ENCODE measurements at places on chromosomes 16 and 17. TPM values are rescaled to one million over a fixed set of nuclear protein-coding genes. Genes with fewer than 3 reads are reported as not detected.

Gene ENPP7
- total RNA-seq: not detected

DNA sequence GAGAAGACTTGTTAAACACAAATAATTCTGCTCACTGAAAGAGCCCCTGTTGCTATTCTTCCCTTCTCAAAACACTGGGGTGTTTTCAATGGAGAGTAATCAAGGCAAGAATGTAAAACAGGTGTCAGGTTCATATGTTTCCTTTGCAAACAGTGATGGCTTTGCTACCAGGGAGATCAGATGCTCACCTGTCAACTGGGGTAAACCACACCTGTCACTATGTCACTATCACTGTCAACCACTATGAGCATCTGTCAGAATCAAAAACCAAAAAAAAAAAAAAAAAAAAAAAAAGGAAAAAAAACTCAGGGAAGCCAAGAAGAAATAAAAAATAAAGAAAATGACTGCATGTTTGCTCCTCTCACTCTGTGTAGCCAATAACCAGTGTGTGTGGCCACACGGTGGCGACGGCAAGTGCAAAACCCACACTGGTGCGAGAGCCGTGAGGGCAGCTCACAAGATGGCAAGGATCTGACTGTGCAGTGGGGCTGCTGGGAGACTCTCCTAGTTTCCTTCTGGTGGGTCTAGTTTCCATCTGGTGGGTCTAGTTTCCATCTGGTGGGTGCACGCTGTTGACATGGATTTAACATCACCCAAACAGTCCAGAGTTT, 22.7 kb downstream of the USP22 start:
- no peaks in the 10 kb centered on the region for H3K27me3 ChIP-seq
- peaks cover 30% of the 10 kb centered on the region for H3K4me1 ChIP-seq
- peaks cover 63% of the 10 kb centered on the region for H3K36me3 ChIP-seq
- no peak overlapping the region for H3K4me3 ChIP-seq
- no peak overlapping the region for H3K27ac ChIP-seq

DNA sequence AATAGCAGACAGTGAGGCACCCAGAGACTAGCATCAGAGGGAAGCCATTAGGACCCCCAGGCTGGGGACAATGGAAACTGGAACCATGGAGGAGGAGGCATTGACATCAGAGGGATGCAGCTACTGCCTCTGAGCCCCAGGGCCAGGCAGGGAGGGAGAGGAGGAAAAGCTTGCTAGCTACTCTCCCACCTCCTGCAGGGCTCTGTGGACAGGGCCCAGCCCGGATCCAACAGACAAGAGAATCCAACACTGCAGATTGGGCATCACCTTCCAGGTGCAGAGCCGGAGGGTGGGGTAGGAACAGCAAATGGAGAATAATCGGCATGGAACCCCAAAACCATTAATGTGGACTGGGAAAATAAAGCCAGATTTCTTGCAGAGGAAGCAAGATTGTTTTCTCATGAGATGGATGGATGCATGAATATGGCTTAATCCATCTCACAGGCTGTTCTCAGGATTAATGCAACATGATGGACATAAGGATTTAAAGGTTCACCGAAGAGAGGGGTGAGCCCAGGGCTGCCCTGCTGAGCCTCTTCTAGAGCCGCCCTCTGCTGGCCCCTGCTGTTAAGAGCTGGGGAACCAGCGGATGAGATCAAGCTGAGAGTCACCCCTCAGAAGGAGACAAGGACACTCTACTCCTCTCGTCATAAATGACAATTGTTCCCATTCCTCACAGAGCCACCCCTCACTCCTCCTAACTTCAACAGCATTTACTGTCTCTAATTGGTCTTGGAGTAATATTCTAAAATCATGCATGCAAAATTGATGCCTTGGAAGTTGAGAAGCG, 48.8 kb downstream of the DNAH3 start:
- H3K4me1 ChIP-seq: no peaks in the 10 kb centered on the region
- H3K36me3 ChIP-seq: no peaks in the 10 kb centered on the region
- H3K4me3 ChIP-seq: no peak overlapping the region
- DNase-seq: peak; percentile 25

GRCh38 chr17:81508639-81509206, 3.9 kb downstream of the ACTG1 start:
- H3K36me3 ChIP-seq: peaks cover 39% of the 10 kb centered on the region
- peak overlapping the region; percentile 96 for H3K4me3 ChIP-seq
- DNase-seq: no peak
- peak overlapping the region; percentile 93 for H3K27ac ChIP-seq
- peaks cover 16% of the 10 kb centered on the region for H3K4me1 ChIP-seq

DNA sequence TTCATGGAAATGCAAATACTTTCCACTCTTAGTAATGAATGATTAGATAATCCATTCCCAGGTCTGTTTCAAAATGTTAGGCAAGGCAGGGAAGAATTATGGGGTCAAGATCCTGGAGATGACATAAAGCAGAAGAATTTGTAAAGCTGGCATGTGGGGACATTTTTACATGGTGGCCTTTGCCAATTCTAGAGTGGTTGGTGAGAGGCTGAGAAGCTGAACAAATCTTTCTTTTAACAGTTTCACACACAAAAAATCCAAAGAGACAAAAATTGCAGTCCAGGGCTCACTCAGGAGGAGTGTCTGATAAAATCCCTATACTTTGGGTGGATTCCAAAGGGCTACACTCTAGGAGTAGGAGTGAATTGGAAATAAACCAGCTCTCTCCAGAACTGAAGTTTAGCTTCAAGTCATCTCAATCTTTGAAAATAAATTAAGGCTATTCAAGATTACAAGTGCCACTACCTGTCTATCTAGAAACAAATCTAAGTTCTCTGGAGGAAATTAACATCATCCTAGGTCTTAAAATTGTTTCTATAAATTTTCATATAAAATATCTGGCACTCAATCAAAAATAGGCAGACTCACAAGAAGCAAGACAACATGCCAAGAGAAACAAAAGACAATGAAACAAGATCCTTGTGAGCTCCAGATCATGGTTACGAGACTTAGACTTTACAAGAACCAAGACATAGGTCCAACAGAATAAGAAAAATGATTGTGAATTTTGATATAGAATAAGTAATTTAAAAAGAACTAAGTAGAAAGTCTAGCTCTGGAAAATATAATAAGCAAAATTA, 113.0 kb upstream of the AXIN2 start:
- H3K36me3 ChIP-seq: no peaks in the 10 kb centered on the region
- H3K4me3 ChIP-seq: no peak overlapping the region
- DNase-seq: no peak
- no peak overlapping the region for H3K27ac ChIP-seq
- no peaks in the 10 kb centered on the region for H3K27me3 ChIP-seq

- peaks cover 2% of the 10 kb centered on the region for H3K27me3 ChIP-seq
- DNase-seq: peak; percentile 68
- no peaks in the 10 kb centered on the region for H3K36me3 ChIP-seq
- H3K27ac ChIP-seq: no peak within 1 kb of the TSS
Measured at GRCh38 chr17:75587675-75588595, at the start of gene MYO15B. Gene MYO15B, plus strand, starts transcription at chr17:75587800. Its CDS starts 258 bp downstream, at chr17:75588058.

Gene PNMT
- not detected for total RNA-seq

GRCh38 chr16:5615868-5616642, 518.5 kb upstream of the EEF2KMT start:
- peak; percentile 43 for DNase-seq
- H3K4me1 ChIP-seq: peaks cover 3% of the 10 kb centered on the region
- no peaks in the 10 kb centered on the region for H3K36me3 ChIP-seq
- no peak overlapping the region for H3K27ac ChIP-seq
- peaks cover 14% of the 10 kb centered on the region for H3K27me3 ChIP-seq

- no peaks in the 10 kb centered on the region for H3K27me3 ChIP-seq
- no peaks in the 10 kb centered on the region for H3K4me1 ChIP-seq
- no peak overlapping the region for H3K4me3 ChIP-seq
- peaks cover 14% of the 10 kb centered on the region for H3K36me3 ChIP-seq
- DNase-seq: no peak
- H3K27ac ChIP-seq: no peak overlapping the region
Measured at GRCh38 chr16:78154729-78155461, 55.4 kb downstream of the WWOX start.

Gene PRAC1
- total RNA-seq: not detected

GRCh38 chr16:82763371-82763770, 136.6 kb downstream of the CDH13 start:
- no peaks in the 10 kb centered on the region for H3K36me3 ChIP-seq
- H3K27ac ChIP-seq: no peak overlapping the region
- peaks cover 11% of the 10 kb centered on the region for H3K4me1 ChIP-seq
- peaks cover 7% of the 10 kb centered on the region for H3K27me3 ChIP-seq
- no peak overlapping the region for H3K4me3 ChIP-seq

Gene PIMREG
- total RNA-seq: 19.0 TPM

GRCh38 chr16:75127713-75128415, 11.3 kb upstream of the LDHD start:
- no peaks in the 10 kb centered on the region for H3K27me3 ChIP-seq
- peaks cover 10% of the 10 kb centered on the region for H3K4me1 ChIP-seq
- H3K36me3 ChIP-seq: no peaks in the 10 kb centered on the region
- H3K27ac ChIP-seq: no peak overlapping the region
- no peak overlapping the region for H3K4me3 ChIP-seq

- H3K27me3 ChIP-seq: peaks cover 7% of the 10 kb centered on the region
- no peak for DNase-seq
- no peaks in the 10 kb centered on the region for H3K36me3 ChIP-seq
- no peak overlapping the region for H3K27ac ChIP-seq
- no peak overlapping the region for H3K4me3 ChIP-seq
Measured at GRCh38 chr17:13055131-13055530, 37.3 kb upstream of the ELAC2 start.

DNA sequence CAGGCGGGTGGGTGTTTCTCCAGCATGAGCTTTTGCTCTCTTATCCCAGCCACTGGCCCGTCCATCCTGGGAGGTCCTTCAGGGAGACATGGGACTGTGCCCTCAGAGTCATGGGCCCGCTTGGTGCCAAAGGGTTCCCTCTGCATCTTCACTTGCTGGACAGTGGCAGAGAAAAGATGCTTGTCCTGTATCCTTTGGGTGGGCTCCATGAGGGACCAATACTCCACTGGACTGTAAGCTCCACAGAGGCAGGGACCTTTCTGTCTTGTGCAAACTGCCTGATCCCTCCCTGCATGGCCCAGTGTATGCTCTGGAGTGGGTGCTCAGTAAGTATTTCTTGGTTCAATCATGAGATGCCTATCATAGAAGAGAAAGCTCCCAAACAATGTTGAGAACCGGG, 184.8 kb upstream of the WSCD1 start:
- H3K27ac ChIP-seq: no peak overlapping the region
- no peaks in the 10 kb centered on the region for H3K4me1 ChIP-seq
- peaks cover 14% of the 10 kb centered on the region for H3K27me3 ChIP-seq
- no peak for DNase-seq
- H3K36me3 ChIP-seq: no peaks in the 10 kb centered on the region
